ENCODE measurements at places on chromosomes 7 and 10. TPM values are rescaled to one million over a fixed set of nuclear protein-coding genes. Genes with fewer than 3 reads are reported as not detected.

The PRKCQ gene
- total RNA-seq, result under 0.01 TPM

The SEMA3E gene
- total RNA-seq, result 2.0 TPM

The TFR2 gene
- 0.14 TPM for total RNA-seq

The STRIP2 gene
- total RNA-seq, result 4.3 TPM

The CABCOCO1 gene
- total RNA-seq, result 0.83 TPM

The SFR1 gene
- 4.8 TPM for total RNA-seq

The LRRC17 gene
- total RNA-seq, result 71.5 TPM

The UBTD1 gene
- 16.4 TPM for total RNA-seq
